Occipital lobe (tissue), 3 donors: ENCODE measurements at places on chromosomes 5 and 9. TPM values are rescaled to one million over a fixed set of nuclear protein-coding genes. Genes with fewer than 3 reads are reported as not detected.

- peak; percentile 11 for DNase-seq
These were observed 75.0 kb downstream of the HMHB1 start for GRCh38 chr5:143886651-143887638.

DNA sequence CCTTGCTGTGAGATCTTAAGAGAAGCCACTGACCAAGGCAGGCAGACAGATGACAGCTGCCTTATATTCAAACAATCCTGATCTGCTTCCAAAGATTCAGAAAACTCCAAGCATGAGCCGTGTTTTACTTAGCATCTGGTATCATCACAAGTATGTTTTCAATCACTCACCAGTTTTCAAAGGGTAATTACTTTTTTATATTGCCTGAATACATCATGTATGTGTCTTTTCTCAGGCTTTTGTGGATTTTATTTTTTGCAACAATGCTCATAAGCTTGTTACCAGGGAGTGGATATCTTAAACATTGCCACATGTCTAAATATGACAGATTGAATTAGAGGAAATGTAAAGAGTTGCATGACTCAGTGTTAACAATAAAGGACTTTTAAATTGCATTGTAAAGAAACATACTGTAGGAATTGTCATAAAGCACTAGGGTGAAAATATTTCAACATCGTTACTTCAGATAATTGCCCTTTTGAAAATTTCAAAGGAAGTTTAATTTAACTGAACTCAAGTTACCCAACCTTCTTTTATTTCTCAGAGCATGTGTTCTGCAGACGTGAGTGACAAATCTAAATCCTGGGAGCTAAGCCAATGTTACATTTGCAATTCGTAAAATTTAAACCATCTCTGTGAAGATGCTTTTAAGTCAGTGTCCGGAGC lies 326.1 kb downstream of the PLK2 start:
- DNase-seq = no peak

EFNA5 gene
- 14.5 TPM for total RNA-seq

RFESD gene
- total RNA-seq = 1.4 TPM

GPR150 gene
- not detected for total RNA-seq

DNA sequence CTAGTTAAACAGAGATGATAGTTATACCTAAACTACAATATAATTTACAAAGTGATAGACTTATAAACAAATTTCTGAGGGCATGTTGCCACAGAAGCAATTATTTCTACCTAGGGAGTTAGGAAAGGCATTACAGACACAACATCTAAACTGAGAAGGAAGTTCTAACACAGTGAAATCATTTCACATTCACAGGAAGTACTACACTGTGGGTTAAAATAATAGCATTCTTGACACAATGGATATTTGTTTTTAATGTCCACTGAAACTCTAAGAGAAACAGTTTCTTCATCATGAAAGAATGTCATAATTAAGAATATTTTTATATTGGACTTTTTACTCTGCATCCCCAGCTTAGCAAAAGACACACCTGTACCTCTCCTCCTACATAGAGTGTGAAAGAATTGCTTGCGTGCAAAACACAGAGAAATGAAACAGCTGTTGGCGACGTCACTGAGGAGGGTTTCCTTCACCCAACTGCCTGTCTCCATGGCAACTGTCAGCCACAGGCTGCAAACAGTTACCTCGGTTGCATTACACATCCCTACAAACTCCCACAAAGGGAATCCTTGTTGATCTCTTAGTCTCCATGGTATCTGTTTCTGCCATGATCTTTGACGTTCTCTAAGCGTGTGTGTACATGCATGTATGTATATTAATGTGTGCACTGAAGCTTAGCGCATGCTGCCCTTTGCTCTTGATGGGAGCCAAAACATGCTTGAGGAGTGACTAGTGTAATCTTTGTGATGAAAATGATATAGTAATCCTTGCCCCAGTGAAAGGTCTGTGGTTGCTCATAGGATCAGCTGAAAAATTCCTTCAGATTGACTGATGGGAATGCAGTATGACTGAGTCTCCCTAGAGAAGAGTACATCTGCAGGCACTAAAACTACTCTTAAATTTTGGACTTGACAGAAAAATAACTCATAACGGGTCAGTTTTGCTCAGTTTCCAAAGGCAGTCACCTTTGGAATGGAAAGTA lies 168.5 kb downstream of the ACTL7B start:
- DNase-seq = no peak
